Stimulated activated CD8-positive, alpha-beta memory T cell treated with anti-CD3 and anti-CD28 coated beads, Interleukin-15, amount 100 ng/mL, for 24 hours (primary cell): ENCODE measurements at places on chromosomes 4 and X.

- no peak for DNase-seq
Observed at GRCh38 chr4:146246381-146246780, 32.0 kb downstream of the REELD1 start.

- no peak for DNase-seq
Observed at GRCh38 chr4:162700815-162701361, 465.8 kb downstream of the NAF1 start.

DNA sequence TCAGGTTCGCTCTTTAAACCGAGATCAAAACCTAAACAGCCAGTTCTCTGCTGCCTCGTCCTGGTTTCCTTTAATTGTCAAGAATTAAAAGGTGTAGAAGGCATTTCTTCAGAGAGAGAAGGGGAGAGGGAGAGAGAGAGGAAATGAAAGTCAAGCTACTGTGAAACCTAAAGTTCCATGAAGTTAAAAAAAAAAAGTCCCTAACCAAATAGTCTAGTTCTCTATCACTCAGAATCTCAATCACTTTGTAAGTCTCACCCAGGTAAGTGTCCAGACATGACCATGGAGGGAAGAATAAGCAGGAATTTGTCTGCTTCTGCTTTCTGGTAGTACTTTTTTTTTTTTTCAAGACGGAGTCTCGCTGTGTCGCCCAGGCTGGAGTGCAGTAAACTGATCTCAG lies 18.8 kb upstream of the SMIM14 start:
- DNase-seq = no peak

- DNase-seq = no peak
Observed at GRCh38 chr4:4704267-4704666, 155.2 kb upstream of the MSX1 start.

GRCh38 chrX:105228602-105229001 lies 8.1 kb upstream of the TEX13A start:
- no peak for DNase-seq

DNA sequence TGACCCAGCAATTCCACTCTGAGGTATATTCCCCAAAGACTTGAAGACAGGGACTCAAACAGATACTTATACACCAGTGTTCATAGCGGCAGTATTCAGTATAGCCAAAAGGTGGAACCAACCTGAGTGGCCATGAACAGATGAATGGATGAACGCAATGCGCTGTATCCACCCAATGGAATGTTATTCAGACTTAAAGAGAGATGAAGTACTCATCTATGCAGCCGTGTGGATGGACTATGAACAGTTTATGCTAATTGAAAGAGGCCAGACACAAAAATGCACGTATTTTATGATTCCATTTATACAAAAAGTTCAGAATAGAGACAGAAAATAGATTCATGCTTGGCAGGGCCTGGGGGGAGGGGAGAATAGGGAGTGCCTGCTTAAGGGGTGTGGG lies 26.3 kb downstream of the PRPS2 start:
- no peak for DNase-seq

DNA sequence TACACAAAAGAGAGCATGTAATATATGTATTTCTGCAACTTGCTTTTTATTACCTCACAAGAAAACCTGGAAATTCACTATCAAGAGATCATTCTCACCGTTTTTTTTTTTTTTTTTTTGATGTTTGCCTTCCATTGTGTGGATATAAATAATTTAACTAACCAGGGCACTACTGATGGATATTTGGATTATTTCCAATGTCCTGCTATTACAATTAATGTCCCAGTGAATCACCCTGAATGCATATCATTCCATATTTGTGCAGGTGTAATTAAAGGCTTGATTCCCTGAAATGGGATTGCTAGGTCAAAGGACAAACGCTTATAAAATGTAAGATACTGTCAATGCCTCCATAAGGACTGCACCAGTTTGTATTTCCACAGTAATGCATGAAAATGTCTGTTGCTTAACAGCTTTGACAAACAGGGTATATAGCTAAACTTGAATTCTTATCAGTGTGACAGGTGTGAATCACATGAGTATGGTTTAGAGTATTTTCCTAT lies 87.8 kb downstream of the NCAPG start:
- DNase-seq = no peak

DNA sequence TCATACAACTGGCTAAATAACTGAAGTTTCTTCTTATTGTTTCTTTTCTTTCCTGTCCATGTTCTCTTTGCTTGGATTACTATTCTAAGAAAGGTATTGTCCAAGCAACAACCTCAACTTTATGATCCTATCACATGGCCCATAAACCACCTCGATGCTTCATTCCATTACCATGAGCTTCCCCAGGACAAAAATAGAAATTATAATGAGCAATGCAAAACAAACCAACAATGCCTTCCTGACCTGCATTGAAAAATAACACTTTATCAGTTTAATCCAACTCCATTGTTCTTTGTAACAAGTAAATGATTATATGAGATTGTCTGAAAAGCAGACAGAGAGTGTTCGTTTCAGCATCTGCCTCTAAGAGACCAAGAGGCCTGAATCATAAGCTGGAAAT lies 148.8 kb downstream of the HS6ST2 start:
- no peak for DNase-seq

GRCh38 chrX:41178201-41178600 lies 93.0 kb downstream of the USP9X start:
- no peak for DNase-seq

DNA sequence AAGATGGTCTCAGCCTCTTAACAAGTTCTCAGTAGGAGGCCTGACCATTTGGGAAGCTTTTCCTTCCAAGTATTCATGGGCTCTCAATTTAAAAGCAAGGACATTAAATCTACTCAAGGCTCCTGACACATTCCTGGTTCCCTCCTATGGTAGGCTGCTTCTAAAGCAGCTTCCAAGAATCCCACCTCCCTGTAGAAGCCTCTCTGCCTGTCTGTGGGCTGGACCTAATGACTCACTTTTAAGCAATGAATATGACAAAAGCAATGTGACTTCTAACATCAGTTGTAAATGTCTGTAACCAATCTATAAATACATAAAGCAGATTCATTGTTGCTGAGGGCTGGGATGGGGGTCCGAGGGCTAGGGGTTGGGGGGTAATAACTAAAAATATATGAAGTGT lies 99.5 kb upstream of the FAM9B start:
- DNase-seq = no peak

- no peak for DNase-seq
Observed at GRCh38 chr4:7377223-7377865, 57.4 kb downstream of the PSAPL1 start.

DNA sequence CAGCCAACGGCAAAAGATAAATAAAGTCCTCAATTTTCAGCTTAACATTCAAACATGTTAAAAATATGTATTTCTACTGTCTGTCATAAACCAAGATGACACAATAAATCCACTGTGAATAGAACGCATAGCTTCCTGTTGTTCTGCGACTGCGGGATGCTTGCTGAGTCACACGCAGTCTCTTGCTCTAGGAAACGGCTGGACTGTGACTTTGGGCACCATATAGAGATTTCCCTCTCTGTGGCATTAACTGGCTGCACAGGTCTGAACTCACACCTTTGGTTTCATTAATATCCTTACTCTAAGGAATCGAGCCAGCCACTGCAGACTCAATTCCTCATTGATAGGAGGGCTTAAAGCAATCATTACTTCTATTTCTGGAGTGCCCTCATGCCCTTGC lies 8.4 kb downstream of the BEND4 start:
- no peak for DNase-seq

DNA sequence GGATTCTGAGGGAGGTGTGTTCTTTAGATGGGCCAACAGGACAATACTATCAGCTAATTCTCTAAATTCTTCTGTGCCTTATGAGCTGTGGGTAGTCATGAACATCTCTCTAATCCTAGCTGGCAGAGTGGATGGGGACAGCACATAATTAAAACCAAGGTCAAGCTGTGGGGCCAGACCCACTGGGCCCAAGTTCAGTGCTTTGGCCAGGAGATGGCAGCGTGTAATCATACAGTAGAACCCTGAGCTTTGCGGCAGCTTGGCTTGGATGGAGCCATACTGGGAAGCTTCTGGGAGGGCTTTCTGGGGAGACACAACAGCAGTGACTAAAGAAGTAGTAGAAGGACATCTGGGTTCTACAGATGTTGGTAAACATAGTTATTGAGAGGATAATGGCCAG lies 140.3 kb upstream of the CXCL13 start:
- no peak for DNase-seq

GRCh38 chr4:144204431-144204830 lies 63.9 kb upstream of the GYPA start:
- DNase-seq = no peak

DNA sequence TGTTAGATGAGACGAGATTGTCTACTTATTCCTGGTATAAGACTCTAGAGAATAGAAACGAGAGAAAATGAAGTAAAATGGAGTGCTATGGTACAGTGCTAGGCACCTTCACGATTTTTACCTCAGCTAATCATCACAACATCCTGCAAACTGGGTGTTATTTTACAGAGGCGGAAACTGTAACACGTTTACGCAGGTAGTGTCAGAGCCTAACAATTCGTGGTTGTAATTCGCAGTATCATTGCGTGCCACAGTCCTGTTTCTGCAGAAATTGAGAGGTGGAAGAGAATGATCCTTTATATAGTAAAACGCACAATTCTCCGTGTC lies 383 bp upstream of the TBC1D19 start:
- DNase-seq = no peak
